Activated CD4-positive, alpha-beta memory T cell treated with anti-CD3 and anti-CD28 coated beads for 36 hours (primary cell): ENCODE measurements at places on chromosomes 12 and 14. TPM values are rescaled to one million over a fixed set of nuclear protein-coding genes. Genes with fewer than 3 reads are reported as not detected.
A peak's percentile ranks its signal among the peaks of the same experiment; 100 is the strongest.

DNA sequence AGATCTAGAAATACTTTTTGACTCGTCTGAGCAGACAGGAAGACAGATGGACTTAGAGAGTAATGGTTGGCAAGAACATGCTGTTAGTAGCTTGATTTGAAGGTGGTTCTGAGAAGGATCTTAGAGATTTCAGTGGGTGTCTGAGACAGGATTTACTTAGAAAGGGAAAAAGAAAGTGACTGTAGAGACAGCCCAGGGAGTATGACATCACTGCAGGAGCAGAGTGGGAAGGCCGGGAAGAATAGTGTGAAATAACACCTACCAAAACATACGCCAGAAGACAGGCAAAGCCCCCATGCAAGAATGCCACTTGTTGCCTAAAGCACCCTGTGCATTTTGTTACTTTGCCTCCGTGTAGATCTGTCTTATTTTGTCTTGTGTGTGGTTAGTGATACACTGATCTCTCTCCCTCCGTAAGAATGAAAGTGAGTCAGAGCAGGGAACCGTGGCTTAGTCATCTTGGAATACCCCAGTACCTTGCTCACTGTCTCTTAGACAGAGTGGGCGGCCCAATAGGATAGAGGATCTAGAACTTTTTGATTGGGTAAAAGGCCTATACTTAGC lies 161.3 kb upstream of the IFNG-AS1 start:
- DNase-seq = peak; percentile 82

GRCh38 chr14:96470331-96470730 lies 31.9 kb upstream of the PAPOLA start:
- DNase-seq = no peak

DNA sequence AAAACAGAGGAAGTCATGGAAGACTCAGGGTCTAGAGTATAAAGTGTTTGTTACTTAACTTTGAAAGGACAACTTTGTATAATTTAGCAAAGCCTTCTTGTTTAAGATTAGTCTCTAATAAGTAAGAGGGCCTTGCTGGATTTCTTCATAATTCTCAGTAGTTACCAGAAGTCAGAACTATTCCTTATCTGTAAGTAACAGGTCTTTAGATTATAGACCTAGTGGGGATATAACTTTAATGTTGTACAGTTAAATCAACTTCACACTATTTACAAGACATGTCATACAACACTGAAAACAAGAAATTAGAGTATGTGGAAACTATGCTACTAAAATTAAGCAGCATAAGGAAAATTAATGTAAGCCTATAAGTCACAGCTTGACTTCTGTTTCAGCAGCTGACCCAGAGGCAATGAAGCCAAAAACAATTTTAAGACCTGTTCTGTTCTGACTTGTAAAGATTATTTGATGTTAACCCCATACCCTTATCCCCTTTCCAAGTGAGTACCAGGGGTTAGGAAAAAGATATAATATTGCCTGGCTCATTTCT lies 398.3 kb downstream of the RAD51B start:
- no peak for DNase-seq

- DNase-seq = no peak
Measured at GRCh38 chr14:38302966-38303365, 47.1 kb upstream of the CLEC14A start.

GRCh38 chr12:106246891-106247673 lies 738 bp downstream of the CKAP4 start:
- DNase-seq = peak; percentile 65

DNA sequence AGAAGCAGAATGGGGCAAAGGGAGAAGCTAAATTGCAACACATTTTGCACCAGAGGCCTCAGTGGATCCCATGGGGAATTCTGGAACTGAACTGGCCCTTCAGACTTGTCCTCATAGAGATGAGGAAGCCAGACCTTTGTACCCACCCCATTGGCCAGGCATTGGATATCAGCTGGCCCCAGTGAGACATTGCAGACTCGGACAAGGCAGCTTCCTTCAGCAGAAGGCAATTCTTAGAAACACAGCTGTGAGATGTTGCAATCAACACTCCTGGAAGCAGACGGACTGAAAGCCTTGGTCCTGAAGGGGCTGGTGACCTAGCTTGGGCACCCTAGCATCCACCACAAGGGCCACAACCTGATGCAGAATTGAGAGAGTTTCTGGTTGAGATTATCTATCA lies 218.1 kb downstream of the MSRB3 start:
- DNase-seq = no peak

DNA sequence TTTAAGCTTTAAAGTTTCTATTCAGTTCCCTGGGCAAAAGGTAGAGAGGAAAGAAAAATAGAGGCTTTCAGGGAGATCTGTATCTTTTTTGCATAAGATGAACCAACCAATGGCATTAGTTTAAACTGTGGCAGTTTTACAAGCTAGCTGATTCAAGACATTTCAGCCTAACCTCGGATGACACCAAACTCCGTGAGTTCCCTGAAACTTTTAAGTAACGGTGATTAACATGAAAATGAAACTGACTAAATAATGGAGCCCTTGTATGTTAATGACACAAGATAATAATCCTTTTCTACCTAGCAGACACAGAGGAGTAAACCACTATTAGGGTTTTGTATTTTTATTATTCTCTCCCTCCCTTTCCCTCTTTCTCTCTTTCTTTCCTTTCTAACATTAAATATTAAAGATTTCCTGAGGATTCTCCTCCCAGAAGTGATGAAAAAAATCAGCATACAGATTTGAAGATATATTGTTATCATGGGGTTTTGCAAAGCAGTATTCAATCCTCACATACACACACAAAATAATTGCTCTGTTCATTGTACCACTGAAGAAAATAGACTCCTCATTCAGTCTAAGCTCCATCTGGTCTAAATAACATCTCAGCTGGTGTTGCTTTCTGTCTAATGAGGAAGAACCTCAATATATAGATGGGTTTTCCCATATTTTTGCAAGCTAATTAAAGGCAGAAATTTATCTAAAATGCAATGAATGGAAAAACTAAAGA lies 483.8 kb downstream of the NOVA1 start:
- DNase-seq = no peak

DNA sequence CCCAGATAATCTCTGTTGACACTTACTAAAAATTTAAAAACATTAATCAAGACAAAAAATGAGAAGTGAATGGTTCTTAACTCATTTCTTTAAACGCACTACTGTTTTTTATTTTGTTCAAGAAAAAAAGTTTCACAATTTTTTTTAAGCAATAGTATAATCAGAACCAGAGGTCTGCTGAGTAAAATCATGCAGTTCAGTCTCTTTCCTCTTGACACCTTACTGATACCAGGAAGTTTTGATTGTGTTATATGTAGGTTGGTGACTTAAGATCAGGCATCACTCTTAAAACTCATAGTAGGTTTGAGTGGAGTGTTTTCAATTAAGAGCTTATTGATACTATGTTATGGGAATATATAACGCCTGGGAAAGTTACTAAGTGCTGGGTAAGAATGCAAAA lies 121.4 kb downstream of the TRMT5 start:
- no peak for DNase-seq

- peak; percentile 58 for DNase-seq
Measured at GRCh38 chr12:14716848-14717444, 20.5 kb upstream of the GUCY2C start.

- DNase-seq = no peak
Measured at GRCh38 chr14:54106661-54107377, 150.2 kb upstream of the BMP4 start.

- no peak for DNase-seq
Measured at GRCh38 chr14:77248666-77249065, 22.3 kb downstream of the NGB start.

DNA sequence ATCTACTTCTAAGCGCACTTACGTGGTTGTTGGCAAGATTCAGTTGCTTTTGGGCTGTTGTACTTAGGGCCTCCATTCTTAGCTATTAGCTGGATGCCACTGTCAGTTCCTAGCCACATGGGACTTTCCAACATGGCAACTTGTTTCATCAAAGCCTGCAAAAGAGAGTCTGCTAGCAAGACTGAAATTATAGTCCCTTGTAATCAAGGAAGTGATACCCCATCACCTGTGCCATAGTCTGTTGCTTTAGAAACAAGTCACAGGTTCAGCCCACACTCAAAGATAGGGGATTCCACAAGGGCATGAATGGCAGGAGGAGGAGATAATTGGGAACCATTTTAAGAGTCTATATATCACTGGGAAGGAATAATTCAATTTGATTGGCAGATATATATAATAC lies 27.1 kb upstream of the SLC17A8 start:
- no peak for DNase-seq

DNA sequence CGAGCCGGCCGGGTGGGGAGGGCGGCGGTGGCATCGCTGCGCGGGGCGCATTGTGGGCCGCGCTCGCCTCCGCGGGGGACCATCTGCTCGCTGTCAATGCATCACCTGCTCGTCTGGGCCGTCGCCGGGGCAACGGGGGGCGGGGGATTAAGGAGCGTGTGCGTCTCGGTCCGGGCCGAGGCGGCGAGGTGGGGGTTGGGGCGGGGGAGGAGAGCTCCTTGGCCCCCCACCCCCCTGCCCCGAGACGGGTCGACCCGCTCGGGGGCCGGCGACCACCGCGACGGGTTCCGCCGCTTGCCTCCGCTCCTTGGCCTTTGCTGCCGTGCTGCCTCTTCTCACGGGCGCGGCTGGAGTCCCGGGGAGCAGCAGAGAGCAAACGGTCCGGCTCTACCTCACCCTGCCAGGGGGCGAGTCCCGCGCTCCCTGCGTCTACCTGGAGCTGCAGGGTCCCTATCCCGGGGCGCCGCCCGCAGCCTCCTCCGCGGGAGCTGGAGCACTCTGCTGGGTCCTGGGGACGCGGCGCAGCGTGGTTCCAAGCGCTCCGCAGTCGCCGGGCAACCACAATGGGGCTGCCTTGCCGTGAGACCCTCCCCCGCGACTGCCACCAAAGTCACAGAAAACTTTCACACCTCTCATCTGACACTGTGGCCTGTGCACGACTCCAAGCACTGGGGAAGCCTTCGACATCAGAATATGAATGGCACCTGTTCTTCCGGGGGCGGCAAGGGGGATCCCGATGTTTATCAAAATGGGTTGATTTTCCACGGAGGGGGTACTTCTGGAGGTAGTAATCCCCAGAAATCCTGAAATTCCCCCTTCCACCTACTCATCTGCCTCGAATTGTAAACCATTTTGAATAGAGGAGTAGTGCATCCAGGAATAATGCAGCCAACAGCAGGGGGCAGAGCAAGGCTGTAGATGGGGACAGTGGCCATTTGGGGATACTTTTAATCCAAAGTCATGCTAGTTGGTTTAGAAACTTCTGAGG lies at the start of gene C12orf42:
TSS of gene C12orf42 (minus strand) at position 500 of the 988 bp plus-strand sequence. CDS start 17,542 bp downstream, outside the sequence.
- peak; percentile 67 for DNase-seq

GRCh38 chr14:67721875-67722274 lies 20.2 kb downstream of the RDH12 start:
- no peak for DNase-seq

DNA sequence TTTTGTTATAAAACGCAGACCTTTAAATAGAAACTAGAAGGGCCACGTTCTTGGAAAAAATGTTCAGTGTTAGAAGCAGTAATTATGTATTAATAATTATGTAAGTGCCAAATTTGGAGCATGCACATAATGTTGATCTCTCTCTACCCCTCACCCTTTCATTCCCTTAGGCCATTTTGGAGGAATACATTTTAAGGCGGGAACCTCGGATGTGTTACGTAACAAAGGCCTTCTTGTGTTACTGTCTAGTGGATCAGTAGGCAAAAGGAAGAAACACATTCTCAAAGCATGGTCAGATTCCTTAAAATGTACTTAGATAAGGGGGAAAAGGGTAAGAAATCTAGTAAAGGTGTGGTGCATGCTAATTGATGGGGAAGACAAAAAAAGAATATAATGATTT lies 52.7 kb downstream of the RASSF3 start:
- no peak for DNase-seq

Gene ARHGAP9
- 88.4 TPM for total RNA-seq

Gene PLEKHD1
- total RNA-seq = 0.05 TPM

Gene KRT77
- total RNA-seq = not detected

Gene KRT83
- total RNA-seq = not detected

Gene FUT8
- 50.7 TPM for total RNA-seq

Gene NDUFA12
- 150 TPM for total RNA-seq
